ENCODE measurements at places on chromosomes 5 and 9. TPM values are rescaled to one million over a fixed set of nuclear protein-coding genes. Genes with fewer than 3 reads are reported as not detected.

The F2R gene
- 59.9 TPM for polyA plus RNA-seq

The GABRB2 gene
- 2.5 TPM for polyA plus RNA-seq

The SMIM33 gene
- polyA plus RNA-seq = 0.05 TPM

The OLFML2A gene
- 18.7 TPM for polyA plus RNA-seq

The NUDT12 gene
- 32.8 TPM for polyA plus RNA-seq

The EGFLAM gene
- polyA plus RNA-seq = 10.6 TPM

The DPYSL3 gene
- polyA plus RNA-seq = 33.8 TPM

The GARNL3 gene
- 19.8 TPM for polyA plus RNA-seq

DNA sequence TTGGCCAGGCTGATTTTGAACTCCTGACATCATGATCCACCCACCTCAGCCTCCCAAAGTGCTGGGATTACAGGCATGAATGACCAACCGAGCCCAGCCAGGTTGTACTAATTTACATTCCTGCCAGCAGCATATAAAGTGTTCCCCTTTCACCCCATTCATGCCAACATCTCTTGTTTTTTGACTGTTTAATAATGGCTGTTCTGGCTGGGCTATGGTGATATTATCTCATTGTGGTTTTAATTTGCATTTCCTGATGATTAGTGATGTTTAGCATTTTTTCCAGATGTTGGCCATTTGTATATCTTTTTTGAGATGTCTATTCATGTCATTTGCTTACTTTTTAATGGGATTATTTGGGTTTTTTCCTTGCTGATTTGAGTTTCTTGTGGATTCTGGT lies 87.3 kb downstream of the INVS start:
- DNase-seq = no peak

GRCh38 chr5:60955239-60955638 lies 10.2 kb downstream of the NDUFAF2 start:
- no peak for DNase-seq

DNA sequence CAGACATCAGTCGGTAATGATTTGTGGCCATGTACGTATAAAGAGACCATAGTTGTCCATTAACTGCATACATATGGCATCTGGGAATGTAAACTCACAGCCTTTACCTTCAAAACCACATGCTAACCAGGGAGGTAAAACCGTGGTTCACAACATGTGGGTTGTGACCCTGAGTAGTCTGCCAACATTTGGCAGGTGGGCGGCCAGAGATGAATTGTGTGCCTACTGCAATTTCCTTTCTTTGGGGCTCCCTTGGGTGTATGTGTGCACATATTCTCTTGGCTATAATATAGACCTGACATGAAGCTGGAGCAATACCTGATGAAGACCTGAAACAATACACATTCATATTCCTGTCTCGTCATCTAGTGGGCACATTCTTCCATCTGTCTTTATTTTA lies 396.0 kb downstream of the MLLT3 start:
- no peak for DNase-seq

DNA sequence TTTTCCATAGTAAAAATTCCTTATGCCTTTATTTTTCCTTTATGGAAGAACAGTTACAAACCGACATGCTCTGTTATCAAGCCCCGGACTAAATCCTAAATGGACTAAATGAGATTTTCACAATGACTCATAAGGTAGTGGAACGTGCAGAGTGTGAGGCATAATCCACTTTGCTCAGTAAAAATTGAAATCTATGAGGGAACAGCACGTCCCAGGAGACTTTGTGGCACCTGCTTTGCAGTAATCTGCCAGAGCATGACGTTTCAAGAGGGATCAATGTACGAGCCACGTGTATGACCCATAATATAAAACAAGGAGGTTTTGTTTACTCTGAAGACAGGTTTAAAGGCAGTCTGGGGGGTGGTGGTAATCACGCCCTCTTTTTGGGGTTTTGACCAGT lies 83.8 kb upstream of the GNA14 start:
- no peak for DNase-seq

DNA sequence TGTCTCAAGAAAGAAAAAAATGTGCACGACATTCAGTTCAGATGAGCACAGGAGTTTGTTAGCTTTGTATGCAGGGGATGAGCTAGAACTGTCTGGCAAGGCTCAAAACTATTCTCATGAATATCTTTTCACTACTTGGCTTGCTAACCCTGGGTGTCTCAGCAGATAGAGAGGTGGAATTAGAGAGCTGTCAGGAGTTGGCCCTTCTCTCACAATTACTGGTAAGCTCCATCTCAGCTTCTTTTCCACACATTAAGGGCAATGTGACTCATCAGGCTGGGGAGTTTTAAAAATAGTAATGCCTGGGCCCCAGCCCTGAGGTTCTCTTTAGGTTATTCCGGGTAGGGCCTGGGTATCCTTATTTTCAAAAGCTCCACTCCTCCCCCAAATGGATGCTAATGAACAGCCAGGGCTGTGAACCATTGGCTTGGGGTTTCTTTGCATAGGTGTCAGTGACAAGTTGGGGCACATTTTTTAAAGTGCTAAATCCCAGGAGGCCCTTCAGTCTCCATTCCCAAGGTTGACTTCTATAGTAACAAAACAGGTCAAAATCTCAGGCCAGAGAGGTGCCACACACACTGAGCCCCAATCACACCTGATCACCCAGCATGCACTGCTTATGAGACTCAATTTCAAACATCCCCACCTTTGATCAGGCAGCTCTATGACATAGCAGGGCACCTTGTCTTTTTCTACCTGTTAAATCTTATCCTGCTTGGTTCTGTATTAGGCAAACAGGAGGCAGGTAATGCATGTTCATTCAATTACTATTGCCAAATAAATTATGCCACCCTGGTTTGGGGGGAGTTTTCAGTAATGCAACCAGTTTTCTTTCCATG lies 239.7 kb upstream of the DAP start:
- DNase-seq = no peak

GRCh38 chr9:93317495-93318094 lies 133.7 kb downstream of the WNK2 start:
- DNase-seq = no peak

- no peak for DNase-seq
Measured at GRCh38 chr5:102539562-102539961, 40.8 kb upstream of the SLCO6A1 start.

DNA sequence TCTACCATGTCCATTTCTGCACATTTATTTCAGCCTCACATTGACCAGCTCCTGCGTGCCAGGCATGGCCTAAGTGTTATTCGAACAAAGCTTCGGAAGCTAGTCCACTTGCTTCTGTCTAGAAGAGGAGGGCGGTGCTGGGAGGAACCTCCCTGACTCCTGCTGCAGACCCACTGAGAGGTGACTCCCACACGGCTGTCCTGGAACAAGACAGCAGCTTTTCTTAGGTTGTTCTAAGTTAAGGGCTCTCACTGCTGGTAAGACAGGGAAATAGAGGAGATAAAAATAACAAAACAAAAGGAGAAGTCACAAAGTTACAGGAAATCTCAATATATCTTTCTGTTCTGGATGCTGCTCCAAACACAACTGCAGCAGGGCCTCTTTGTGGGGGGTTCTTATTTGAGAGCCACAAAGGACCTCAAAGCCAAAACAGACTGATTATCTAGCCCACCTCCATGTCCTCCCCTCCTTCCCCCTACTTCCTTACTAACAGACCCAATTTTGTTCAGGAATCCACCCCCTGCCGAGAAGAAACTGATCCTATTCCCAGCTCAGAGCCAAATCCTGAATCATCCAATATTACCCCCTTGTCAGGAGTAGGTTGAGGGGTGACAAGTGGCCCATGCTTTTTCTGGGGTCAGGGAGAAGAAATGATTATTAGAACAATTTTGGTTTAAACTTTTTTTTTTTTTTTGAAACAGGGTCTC lies 28.4 kb upstream of the KCNIP1 start:
- DNase-seq = no peak

GRCh38 chr5:125209650-125210049 lies 463.2 kb upstream of the ZNF608 start:
- no peak for DNase-seq

DNA sequence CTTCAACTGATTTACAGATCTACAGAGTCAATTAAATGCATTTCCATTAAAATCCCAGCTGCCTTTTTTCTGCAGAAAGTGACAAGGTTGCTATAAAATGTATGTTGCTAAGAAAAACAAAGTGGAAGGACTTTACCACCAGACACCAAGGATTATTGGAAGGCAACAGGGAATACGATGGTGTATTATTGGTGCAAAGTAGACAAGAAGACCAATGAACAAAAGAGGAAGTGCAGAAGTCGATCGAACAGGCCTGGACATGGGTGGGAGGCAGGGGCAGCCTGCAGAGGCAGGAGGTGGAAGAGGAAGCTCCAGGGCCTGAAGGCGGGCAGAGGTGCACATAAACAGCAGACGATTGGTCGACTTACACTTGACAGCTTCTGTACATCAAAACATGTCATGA lies 10.6 kb upstream of the SLC6A19 start:
- DNase-seq = peak; percentile 70

DNA sequence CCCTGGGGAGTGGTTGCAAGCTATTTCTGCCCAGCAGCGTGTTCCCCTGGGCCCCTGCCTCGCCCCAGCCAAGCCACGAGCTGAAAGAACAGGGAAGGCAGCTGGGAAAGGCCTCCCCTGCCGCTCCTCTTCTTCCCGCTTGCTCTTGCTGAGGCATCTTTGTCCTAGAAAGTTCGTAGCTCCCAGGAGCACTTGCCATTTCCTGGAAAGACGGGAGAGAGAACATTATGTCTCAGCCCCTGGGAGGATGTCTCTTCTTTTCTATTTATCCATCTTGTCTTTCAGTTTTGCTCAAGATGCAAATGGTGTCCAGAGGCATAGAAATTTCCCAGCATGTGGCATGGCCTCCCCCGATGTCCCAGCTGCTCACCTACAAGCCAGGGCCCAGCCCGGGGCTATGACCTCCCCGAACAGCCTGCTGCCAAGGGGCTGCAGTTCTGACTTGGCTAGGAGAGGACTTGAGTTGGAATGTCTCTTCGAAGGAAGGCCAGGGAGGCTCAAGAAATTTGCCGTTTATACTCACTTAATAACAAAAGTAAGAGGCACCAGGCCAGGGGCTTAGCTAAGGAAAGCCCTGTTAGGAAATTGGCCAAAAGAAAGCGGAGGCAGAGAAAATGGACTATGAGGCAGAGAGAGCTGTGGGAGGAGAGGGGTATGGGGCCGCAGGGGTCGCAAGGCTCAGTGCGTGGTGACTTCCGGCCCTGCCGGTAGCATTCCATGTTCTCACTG lies 87.3 kb downstream of the LIFR start:
- no peak for DNase-seq

- DNase-seq = no peak
Measured at GRCh38 chr9:88458716-88459465, 70.6 kb downstream of the SPIN1 start.

DNA sequence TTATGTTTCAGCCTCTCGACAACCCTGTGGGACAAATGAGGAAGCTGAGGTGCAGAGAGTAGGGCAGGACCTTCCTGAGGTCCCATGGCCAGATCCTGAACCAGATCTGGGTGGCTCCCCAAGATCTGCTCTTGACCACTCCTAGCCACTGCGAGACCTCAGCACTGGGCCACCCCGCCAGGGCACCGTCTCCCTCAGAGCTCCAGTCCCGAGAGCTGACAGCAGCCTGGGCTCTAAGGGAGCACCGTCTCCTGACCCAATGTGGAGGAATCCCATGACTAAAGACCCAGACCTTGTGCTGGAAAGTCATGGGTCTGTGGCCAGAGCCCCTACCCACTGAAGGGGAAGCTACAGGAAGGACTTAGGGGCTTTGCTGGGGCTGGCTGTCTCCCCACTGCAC lies 4.5 kb upstream of the LMX1B start:
- DNase-seq = no peak

- no peak for DNase-seq
Measured at GRCh38 chr5:116914869-116915504, 340.4 kb upstream of the SEMA6A start.

DNA sequence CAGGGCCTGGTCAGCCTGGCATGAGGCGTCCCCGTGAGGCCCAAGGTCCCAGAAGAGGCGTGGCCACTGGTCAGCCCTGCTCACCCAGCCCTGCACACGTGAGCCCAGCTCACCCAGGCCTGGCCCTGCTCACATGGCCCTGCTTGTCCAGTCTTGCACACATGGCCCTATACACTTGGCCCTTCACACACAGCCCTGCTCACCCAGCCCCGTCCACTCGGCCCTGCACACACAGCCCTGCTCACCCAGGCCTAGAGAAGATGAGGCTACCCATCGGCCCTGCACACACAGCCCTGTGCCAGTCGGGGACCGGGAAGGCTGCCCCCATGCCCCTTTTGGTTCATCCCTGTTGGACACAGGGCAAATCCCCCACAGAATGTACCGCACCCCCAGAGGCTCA lies 28.4 kb downstream of the ZDHHC11B start:
- no peak for DNase-seq

GRCh38 chr5:90881626-90882150 lies 323.1 kb downstream of the ADGRV1 start:
- no peak for DNase-seq

DNA sequence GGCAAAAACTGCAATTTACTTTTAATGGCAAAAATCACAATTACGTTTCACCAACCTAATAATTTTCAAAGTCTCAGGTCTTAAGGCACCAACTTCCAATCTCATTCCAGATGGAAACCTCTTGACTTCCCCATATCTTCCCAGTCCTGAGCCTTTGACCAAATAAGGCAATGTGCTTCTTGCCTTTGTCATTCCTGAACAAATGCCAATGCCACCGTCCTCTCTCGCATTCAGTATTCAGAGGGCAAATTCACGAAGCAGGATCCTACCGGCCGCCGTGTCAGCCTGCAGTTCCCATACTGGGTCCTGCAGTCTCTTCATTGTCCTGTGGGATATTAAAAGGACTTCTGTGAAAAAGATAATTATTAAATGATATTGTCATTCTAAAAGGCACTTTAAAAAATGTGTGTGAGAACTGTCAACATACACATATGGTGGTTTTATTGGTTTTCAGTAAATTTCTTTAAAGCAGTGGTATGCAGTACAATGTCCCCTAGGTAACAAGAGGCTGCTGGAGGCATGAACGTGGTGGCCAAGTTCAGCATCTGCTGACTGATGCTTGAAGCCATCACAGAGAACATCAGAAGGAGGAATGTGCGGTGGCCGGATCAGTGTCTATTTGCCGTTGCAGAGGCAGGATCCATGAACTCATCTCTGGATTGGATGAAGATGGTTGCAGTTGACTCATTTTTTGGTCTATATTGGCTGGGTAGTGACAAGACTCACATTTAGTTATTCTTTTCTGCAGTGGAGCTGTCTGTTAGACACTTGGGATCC lies 101.4 kb upstream of the IRX4 start:
- DNase-seq = no peak

- DNase-seq = no peak
Measured at GRCh38 chr9:76537150-76537646, 78.2 kb downstream of the GCNT1 start.

GRCh38 chr5:82513738-82514137 lies 235.6 kb upstream of the RPS23 start:
- no peak for DNase-seq

DNA sequence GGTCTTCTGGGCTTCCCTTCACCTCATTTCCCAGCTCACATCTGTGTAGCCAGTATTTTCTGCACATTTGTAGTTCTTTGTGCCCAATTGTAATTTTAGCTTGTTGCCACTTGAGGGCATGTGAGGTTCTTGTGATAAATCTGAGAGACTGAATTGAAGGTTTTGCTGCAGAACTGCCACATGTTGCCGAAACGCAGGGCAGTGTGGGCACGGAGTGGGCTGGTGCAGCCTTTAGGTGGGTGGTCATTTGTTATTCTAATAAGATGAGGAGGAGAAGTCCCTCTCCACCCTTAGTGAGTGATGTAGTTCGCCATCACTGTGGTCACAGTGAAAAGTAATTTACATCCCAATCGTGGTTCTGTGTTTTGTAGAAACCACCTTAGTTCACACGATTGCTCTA lies 21.2 kb downstream of the OTULIN start:
- DNase-seq = no peak

- DNase-seq = no peak
Measured at GRCh38 chr5:144832416-144832815, 661.7 kb downstream of the KCTD16 start.
